ENCODE measurements at places on chromosomes 7 and 10.

DNA sequence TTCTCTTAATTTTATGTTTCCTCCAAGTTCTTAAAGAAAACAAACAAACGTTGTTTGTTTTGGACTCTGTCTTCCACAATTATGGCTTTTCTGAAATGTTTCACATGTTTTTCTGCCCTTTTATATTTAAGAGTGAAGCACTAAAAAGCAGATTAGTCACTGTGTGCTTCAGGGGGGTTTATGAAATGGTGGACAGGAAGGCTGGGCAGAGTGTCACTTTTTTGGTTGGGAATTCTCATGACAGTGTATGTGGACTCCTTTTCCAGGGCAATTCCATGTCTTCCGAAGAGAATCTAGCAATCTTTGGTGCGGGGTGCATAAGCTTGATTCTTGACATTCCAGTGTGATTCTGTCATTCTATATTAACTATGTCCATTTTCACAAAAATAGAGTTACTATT, 669.4 kb downstream of the PARD3 start:
- no peak for DNase-seq

GRCh38 chr10:104648421-104648820, 7.3 kb downstream of the SORCS3 start:
- DNase-seq = no peak

DNA sequence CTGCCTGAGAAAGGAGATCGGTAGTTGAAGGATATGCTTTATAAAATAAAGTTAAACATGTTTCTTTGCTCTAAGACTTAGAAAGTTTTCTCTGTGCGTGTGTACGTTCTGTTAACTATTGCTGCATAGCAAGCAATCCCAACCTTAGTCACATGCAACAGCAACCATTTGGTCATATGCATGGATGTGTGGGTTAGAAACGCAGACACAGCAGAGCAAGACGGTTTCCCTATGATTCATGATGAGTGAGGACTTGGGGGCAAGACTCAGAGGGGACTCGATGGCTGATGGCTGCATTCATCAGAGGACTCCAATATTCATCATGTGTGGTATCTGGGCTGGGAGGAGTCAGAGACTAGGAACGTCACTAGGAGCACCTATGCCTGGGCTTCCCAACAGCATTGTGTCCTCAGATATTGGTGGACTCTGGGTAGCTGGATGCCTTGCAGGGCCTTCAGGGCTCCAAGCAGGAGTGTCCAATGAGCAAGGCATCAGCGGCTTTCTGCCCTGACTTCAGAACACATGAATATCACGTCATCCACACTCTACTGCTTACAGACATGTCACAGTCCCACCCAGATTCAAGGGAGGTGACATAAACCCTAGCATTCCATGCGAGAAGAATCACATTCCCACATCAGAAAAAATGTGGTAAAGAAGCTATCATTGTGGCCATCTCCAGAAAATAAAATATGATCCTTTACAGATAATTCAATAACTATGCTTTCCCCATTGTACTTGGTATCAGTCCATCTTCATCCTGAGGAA, 731.2 kb downstream of the TNS3 start:
- DNase-seq = no peak

GRCh38 chr7:17357952-17358351, 59.5 kb downstream of the AHR start:
- no peak for DNase-seq

GRCh38 chr7:94933256-94933990, 26.0 kb downstream of the PPP1R9A start:
- no peak for DNase-seq

DNA sequence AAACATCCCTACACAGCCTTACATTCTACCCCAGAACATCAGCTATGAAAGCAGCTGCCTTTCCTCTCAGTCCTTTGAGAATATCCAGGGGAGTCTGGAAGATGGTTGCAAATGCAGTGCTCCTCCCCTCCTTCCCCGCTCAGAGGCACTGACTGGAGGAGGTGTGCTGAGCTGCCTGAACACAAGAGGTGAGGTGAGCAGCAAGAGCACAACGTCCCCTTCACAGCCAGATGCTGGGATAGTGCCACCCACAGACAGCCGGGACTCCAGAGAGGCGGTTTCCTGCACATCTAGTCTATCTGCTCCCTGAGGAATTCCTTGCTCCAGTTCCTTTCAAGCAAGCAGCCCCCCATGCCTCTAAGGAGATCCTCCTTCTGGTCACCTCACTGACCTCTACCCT, 74.2 kb downstream of the EZH2 start:
- DNase-seq = no peak

DNA sequence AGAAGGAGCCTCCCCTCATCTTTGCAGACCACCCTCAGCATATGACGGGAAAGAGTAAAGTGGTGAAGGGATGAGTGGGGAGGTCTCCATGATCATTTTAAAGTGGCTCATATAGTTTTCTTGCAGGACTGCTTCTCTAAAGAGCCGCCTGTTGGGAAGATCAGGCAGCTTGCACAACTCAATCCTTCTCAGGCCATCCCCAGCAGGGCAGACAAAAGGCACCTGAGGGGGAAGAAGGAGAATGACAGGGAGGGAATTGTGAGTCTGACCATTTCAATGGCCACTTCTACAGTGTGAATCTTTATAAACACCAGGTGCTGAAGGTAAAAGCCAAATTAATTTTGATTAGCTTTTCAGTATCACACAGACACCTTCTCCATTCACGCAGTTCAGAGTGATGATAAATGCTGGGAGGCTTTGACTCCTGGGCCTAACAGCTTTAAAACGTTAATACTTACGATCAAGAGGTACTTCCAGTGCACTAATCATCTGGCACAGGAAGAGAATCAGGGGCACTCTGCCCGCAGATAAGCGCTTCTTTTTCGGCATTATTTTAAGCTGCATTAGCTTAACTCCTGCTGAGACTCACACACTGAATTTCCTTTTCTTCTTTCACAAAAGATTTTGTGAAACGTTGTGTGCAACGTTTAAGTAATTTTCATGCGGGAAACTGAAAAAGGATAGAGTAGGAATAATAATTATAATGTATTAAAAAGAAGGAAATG, 109.5 kb upstream of the LAMB4 start:
- DNase-seq = no peak

- DNase-seq = no peak
Measured at GRCh38 chr10:29245476-29245875, 43.4 kb upstream of the LYZL1 start.

GRCh38 chr10:43377424-43377883, 6.0 kb downstream of the FXYD4 start:
- DNase-seq = no peak

GRCh38 chr7:121085922-121086321, 97.4 kb downstream of the CPED1 start:
- no peak for DNase-seq

DNA sequence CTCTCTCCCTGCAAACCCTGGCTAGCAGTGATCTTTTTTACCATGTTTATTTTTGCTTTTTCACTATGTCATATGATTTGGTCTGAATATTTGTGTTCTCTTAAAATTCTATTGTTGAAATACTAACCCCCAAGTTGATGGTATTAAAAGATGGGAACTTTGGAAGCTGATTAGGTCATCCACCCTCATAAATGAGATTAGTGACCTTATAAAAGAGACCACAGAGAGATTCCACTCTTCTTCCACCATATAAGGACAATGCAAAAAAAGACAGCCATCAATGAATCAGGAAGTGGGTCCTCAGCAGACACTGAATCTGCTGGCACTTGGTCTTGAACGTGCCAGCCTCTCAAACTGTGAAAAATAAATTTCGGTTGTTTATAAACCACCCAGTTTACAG, 112.8 kb upstream of the KCND2 start:
- no peak for DNase-seq

DNA sequence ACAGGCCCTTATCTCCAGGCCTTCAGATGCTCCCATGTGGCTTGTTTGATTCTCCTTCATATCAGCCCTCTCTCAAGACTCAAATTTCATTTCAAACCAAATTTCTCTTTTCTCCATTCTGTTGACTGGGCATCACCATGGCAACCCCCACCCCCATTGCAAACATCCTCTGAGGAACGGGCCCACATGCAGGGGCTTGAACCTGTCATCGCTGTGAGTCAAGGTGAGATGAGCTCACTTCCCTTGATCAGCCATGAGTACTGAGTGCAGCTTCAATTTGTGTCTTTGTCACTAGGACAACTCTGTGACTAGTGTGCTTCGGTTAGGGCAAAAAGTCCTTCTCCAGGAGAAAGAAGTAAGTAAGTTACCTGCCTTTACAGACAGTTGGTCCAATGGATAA, 41.9 kb downstream of the CALML3 start:
- no peak for DNase-seq

- DNase-seq = no peak
Measured at GRCh38 chr7:116512520-116513188, 12.2 kb upstream of the CAV1 start.

GRCh38 chr10:85319826-85320225, 991.4 kb downstream of the CCSER2 start:
- no peak for DNase-seq

GRCh38 chr10:28910956-28911355, 233.6 kb downstream of the BAMBI start:
- DNase-seq = no peak

Data from stimulated activated CD8-positive, alpha-beta memory T cell treated with anti-CD3 and anti-CD28 coated beads, Interleukin-7, amount 100 ng/mL, for 48 hours (primary cell).